ENCODE measurements at places on chromosomes 5 and 9. TPM values are rescaled to one million over a fixed set of nuclear protein-coding genes. Genes with fewer than 3 reads are reported as not detected.

DNA sequence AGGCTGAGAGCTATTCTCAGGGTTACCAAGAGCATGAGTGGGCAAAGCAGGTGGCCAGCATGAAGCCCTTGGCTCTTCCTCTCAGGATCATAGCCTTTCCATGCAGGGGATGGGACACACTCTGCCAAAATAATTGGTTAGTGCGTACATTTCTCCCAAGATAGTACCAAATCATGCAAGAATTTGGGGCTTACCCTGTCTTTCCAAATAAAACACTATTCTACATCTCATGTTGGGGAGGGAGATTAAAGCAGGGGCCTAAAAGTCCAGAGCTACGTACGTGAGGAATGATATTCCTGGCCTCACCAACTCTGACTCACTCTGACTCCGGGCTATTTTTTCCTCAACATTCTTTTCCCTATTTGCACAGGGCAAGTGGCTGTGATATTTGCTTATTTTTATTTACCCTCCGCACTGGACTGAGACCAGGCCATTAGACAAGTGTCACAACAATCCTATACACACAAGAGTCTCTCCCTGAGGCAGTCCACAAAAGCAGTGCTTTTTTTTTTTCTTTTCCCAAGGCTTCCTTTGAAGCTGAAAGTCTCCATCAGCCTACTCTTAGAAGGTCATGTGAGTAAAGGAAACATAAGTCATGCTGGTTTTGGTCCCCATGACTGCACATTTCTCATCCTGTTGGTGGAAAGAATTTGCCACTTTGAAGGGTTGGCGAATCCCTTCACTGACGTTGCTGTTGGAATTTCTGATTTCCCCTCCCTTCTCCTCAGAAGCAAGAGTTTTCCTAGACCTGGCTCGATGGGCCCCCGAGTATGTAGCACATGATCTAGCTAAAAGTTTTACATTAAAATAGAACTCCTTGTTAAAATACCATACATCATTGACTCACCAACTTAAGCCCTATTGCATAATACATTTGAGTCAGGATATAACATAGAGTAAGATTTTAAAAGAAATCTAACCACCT is 40.0 kb downstream of the TMEM252 start:
- no peak for DNase-seq

GRCh38 chr5:40171971-40172370 is 507.7 kb upstream of the PTGER4 start:
- peak; percentile 19 for DNase-seq

DNA sequence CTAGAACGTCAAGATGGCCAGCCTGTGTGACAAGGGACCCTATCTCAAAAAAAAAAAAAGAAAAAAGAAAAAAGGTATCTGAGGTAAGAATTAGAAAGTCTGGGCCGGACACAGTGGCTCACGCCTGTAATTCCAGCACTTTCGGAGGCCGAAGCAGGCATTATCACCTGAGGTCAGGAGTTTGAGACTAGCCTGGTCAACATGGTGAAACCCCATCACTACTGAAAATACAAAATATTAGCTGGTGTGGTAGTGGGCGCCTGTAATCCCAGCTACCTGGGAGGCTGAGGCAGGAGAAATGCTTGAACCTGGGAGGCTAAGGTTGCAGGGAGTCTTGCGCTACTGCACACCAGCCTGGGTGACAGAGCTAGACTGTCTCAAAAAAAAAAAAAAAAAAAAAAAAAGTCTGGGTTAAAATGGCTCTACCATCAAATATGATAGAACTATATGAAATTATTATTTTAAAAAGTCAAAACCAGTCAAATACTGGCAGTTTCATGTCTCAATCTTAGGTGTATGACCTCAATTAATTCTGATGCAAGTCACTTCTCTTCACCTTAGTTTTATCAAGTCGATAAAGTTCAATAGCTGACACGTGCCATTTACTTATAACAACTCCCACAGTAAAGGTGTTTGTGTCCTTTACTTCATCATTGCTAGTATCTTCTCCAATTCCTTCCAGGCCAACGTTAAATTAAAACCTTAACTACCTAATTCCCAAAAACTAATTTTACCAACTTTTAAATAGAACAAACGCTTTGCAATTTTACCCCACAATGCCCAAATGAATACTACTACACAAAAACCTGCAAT is 1.1 kb downstream of the RPS23 start:
- DNase-seq: no peak

GRCh38 chr5:7869474-7870136 is 657 bp downstream of the MTRR start:
- DNase-seq: no peak

- no peak for DNase-seq
These were observed 12.9 kb downstream of the NIPSNAP3B start for GRCh38 chr9:104776797-104777196.

SUB1 gene
- 150 TPM for polyA plus RNA-seq

GRCh38 chr5:43687275-43687674 is 84.3 kb downstream of the NNT start:
- DNase-seq: no peak

- no peak for DNase-seq
These were observed 22.8 kb downstream of the RAB14 start for GRCh38 chr9:121178676-121179372.

DNA sequence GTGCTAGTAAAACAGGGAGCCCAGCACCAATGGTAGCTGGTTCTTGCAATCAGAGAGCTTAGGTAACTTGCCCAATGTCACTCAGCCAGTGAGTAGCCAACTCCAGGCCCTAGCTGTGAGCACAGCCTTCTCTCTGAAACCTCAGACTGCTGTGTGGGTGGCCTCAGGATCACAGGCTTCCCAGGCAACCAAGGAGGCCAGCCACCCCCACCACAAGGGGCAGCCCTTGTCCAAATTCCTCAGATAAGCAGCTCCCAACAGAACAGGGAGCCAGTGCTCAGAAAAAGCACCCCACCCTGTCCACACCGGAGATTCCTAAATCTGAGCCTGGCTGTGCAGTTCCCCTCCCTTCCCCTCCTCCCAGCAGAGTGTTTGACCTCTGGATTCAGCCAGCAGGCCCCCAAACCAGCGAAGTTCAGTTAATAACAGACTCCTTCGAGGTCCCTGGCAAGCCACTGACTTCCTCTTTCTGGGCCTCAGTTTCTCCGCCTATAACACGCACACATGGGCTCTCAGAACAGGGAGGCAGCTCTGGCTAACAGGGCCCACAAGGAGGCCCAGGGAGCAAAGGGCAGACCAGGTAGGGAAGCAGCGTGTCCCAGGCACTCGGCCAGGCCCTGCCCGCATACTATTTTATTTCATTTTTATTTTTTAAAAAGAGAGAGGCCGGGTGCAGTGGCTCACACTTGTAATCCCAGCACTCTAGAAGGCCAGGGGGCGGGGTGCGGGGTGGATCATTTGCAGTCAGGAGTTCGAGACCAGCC is 2.7 kb downstream of the EEIG1 start:
- DNase-seq: no peak

DNA sequence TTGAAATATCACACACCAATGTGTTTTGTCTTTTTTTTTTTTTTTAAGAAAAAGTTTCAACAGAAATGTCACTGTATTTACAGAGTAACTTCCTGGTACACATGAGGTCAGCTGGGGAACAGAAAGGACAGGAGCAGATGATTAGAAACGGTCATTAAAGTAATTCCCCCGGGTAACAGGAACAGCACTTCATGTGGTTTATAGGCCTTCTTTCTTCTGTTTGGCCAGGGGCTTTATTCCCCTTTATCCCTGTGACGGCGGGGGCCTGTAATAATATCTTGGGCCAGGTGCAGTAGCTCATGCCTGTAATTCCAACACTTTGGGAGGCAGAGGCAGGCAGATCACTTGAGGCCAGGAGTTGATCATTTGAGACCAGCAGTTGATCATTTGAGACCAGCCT is 30.5 kb upstream of the MSH3 start:
- DNase-seq: no peak

DNA sequence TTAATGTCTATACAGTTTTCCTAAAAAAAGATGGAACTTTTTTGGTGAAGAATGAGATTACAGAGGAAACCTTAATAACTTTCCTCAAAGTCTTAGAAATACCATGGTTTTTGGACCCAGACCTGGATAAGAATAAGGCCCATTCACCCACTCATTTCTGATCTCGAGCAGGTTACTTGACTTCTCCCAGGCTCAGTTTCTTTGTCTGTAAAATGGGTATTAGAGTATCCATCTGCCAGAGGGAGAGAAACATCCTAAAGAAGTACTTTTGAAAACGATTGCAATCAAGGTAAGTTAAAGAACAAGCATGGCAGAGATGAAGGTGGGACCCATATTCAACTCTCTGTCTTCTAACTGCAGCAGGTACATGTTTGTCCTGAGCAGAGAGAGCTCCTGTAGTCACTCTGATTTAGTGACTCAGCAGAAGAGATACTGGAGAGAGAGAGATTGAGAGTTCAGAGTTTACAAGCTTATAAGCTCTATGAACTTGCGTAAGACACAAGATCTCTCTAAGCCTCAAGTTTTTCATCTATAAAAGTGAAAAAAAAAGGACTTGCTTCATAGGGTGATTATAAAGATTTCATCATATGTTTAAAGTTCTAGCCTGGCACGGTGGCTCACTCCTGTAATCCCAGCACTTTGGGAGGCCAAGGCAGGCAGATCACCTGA is 379.4 kb upstream of the SGCD start:
- no peak for DNase-seq

- DNase-seq: no peak
These were observed 22.6 kb downstream of the MYMK start for GRCh38 chr9:133502112-133502511.

- DNase-seq: no peak
These were observed 1.7 kb downstream of the TRAF1 start for GRCh38 chr9:120924698-120925534.

PHF24 gene
- 0.04 TPM for polyA plus RNA-seq

GRCh38 chr5:133753856-133754255 is 141.5 kb upstream of the FSTL4 start:
- DNase-seq: peak; percentile 35

DNA sequence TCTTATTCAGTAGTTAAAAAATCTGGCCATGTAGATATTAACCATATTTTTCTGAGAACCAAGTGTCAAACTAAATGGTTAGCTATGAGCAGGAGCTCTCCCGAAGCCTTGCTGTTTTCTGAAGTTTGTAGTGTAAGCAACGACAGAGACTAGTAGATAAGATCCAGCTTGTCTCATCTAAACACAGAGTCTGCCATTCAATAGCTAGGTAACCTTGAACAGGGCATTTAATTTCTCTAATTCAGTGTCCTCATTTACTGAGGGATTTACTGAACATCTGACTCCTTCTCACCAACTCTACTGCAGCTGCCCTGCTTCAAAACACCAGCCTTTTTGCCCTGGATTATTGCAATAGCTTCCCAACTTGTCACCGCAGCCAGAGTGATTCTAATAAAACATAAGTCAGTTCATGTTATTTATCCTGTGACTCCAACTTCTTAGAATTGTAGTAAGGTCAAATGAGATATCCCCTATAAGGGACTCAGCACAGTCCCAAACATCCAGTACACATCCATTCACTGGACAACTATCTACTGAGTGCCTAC is 337.0 kb downstream of the PLK2 start:
- no peak for DNase-seq

SLC23A1 gene
- not detected for polyA plus RNA-seq

NRG2 gene
- 0.21 TPM for polyA plus RNA-seq

SLC1A3 gene
- 22.2 TPM for polyA plus RNA-seq

GRCh38 chr5:82348784-82349425 is 70.8 kb upstream of the RPS23 start:
- no peak for DNase-seq

GRCh38 chr9:99515093-99515492 is 293.0 kb downstream of the SEC61B start:
- no peak for DNase-seq

PCDHB7 gene
- not detected for polyA plus RNA-seq

NRARP gene
- polyA plus RNA-seq: 0.43 TPM

DNA sequence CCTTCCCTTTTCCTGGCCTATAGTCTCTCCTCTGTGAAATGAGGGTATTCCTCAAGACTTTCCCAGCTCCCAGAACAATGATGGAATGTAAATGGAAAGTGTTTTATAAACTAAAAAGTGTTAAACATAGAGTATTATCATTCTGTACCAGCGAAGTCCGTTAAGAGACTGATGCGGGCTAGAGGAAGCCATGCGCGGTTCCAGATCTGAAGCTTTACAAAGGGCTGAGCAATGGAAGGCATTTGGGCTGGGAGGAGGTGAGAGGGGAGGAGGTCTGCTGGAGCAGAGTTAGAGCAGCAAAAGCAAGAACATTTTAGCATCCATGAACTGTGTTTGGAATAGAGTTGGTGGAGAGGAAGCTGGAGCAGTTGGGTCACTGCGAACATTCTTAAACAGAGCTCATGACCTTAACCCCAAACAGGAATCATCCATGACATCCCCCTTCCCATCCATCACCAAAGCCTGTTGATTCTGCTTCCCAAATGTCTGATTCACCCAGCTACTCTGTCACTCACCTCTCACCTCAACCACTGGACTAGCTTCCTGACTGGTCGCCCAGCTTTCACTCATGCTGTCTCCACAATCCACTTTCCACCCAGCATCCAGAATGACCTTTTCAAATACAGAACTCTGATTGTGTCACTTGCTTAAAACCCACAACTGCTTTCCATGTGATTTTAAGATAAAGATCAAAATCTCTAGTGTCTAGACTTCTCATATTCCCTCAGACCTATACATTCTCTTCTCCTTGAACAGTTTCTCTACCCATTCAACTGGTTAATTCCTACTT is 37.1 kb downstream of the CDK5RAP2 start:
- no peak for DNase-seq

- DNase-seq: no peak
These were observed 41.5 kb upstream of the ANKH start for GRCh38 chr5:14913096-14913495.
